ENCODE measurements at places on chromosomes 7 and 10. TPM values are rescaled to one million over a fixed set of nuclear protein-coding genes. Genes with fewer than 3 reads are reported as not detected.

- DNase-seq = no peak
Measured at GRCh38 chr10:75546004-75546403, 114.6 kb downstream of the LRMDA start.

DNA sequence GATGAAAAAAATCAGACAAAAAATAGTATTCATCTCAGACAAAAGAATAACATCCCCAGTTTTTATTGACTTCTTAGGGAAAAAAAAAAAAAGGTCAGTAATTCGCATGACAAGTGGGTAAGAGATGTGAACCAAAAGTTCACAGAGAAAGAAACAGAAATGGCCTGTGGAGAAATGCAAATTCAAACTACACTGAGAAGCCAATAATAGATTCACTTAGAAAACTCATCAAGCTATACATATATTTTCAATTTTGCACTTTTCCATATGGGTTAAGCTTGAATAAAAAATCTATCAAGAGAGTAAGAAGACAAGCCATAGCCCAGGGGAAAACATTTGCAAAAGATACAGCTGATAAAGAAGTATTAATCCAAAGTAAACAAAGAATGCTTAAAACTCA lies 28.0 kb downstream of the HERC4 start:
- DNase-seq = no peak

DNA sequence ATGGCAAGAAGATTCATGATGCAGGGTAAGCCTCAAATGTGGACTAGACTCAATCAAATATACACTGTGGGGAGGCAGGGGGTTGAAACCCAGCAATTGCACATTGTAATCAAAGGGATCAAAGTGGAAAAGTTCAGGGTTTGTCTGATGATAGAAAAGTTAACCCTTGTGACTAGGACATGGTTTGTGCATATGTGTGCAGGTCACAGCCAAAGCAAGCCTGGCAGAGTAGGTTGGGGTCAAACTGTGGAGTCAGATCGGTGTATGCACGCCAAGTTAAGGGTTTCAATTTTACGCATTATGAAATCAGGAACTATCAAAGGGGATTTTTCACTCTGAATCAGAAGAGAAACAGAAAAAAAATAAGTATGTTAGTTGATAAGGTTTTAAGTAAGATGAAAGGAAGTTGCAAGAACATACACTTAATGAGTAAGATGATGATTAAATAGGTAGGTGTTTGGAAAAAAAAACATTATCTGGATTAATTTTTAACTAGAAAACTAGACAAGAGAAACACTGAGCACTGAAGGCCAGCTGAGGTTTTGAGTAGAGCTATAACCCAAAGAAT lies 188.3 kb downstream of the DGKB start:
- no peak for DNase-seq

Gene SLC26A3
- 751 TPM for polyA plus RNA-seq

Gene GPR141
- polyA plus RNA-seq = not detected

Data from sigmoid colon (tissue), 7 donors.